ENCODE measurements at places on chromosomes 6 and 20.
A peak's percentile ranks its signal among the peaks of the same experiment; 100 is the strongest.

GRCh38 chr6:42781546-42781795 is 381 bp upstream of the BICRAL start:
- no peak for DNase-seq

DNA sequence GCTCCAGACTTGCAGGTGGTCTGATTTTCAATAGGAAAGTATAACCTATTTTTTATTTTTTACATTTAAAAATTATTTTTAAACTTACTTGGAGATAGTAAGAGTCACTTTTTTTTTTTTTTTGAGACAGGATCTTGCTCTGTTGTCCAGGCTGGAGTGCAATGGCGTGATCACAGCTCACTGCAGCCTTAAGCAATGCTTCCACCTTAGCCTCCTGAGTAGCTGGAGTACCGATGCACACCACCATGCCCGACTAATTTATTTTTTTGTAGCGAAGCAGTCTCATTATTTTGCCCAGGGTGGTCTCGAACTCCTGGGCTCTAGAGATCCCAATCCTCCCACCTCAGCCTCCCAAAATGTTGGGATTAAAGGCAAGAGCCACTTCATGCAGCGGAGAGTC is 84.8 kb upstream of the RALY start:
- no peak for DNase-seq

DNA sequence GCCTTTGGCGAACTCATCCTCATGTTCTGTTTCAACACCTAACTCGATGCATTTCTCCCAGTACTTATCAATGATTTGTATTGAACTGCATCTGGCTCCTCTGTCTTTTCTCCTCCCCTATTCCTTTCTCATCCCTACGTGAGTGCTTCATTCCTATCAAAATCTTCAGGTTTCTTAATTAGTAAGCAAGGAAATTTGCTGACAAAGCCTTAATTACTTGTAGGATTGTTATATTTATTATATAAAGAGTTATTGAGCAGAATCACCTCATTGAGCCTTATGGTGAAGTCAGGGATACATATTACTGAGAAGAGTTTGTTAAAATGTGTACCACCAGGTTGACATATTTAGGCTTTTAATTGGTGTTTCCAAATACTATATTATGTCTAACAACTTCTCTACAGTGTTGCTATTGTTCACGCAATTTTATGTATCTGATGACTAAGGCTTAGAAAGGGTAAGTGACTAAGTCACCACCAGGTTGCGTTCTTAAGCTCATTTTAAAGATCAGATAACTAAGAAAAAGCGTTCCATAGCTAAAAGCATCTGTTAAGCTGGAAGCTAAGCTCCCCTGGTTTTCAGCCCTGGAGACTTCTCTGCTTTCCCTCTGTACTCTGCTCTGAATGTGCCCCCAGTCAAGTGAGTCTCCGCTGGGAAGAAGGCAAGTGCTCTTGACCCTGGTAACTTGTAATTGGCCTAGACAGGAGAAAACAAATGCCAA is 18.9 kb downstream of the SCGN start:
- no peak for DNase-seq

GRCh38 chr6:71011871-71012371 is 55.1 kb upstream of the B3GAT2 start:
- DNase-seq = no peak

DNA sequence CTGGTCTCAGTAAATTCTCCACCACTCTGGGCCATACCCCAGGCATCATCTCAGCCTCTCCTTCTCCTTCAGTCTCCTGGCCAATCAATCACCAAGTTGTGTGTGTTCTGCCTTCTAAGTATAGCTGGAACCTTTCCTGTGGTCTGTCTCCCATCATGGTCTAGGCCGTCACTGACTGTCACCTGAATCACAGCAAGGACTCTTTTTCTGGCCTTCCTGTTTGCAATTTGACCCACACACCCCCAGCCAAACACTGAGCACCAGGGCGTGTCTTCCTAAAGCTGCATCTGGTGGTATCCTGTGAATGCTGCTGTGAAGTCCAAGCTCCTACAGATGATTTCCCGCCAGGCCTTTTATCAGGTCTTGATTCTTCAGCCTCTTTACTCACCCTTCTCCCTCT is 52.6 kb upstream of the PRELID3B start:
- DNase-seq = no peak

DNA sequence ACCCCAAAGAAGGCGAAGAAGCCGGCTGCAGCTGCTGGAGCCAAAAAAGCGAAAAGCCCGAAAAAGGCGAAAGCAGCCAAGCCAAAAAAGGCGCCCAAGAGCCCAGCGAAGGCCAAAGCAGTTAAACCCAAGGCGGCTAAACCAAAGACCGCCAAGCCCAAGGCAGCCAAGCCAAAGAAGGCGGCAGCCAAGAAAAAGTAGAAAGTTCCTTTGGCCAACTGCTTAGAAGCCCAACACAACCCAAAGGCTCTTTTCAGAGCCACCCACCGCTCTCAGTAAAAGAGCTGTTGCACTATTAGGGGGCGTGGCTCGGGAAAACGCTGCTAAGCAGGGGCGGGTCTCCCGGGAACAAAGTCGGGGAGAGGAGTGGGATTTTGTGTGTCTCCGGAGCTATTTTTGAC is 69.6 kb downstream of the HFE start:
- peak; percentile 73 for DNase-seq

DNA sequence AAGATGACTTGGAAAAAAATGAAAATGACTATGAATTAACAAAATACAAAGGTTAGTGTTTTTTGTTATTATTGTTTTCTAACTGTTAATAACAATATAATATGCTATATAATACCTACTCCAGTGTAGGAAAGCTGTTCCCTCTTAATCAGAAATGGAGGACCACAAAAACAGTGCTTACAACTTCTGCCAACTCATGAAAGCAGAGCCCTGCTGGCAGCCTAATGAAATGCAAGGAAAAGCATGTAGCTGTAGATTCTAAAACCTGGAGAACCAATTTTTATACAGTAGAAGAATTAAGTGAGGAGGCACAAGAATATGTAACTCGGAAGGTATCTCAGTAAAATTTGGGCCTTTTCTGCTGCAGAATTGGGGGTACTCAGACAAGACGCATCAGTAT is 29.4 kb downstream of the PHIP start:
- no peak for DNase-seq

- no peak for DNase-seq
Observed at GRCh38 chr6:132481189-132481588, 31.7 kb downstream of the STX7 start.

DNA sequence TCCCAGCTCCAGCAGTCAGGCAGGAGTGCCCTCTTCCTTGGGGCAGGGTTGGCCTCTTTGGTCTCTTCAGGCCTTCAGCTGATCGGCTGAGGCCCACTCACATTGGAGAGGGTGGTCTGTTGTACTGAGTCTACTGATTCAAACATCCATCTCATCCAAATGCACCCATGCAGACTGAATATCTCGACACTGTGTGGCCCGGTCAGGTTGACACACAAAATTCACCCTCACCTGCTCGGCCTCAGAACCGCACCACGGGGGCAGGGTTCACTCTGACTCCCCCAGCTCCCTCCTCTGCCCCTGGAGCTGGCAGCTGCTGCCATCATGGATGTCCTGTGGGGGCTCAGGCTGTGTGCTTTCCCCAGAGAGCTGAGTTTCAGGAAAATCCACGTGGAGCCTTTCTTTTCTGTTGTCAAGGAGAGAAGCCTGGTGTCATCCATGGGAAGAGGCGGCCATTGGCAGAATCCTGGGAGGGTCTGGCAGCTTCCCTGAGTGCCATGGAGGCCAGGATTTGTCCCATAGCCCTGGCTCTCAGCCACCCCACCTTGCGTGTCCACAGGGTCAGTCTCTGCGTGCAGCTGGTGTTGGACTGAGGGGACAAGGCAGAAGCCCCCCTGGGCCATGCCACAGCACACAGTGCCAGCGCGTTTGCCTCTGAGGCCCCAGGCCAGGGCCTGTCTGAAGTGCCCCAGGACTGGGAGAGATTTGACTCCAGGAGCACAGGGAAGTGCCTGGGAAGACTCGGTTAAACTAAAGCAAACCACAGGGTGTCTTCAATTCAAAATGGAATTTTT is 114.1 kb downstream of the ERMARD start:
- no peak for DNase-seq

DNA sequence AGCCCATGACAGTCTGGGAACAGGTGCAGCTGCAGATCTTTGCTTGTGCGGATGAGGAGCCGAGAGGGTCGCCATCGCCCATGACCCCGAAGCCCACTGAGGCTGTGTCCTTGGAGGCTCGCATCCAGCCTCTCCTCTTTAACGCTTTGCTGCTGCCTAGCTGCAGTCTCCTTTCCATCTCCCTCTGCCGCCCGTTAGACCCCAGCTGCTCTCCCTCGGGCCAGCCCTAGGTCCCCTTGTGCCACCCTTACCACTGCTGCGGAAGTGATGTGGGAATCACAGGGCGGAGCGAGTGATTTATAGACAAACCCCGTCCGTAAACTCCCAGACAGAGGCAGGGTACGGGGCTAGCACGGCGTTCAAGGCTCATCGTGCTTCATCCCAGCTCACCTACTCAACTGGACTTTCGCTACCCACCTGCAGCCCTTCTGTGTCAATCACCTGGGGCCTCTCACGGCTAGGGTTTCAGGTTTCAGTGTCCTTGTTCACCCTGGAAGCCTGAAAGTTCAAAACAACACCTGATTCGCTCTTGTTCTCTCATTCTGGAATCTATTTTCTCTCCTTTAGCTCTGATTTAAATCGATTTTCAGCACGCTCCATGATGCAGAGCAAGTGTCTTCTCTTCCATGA is 76.1 kb downstream of the PAX1 start:
- DNase-seq = no peak

DNA sequence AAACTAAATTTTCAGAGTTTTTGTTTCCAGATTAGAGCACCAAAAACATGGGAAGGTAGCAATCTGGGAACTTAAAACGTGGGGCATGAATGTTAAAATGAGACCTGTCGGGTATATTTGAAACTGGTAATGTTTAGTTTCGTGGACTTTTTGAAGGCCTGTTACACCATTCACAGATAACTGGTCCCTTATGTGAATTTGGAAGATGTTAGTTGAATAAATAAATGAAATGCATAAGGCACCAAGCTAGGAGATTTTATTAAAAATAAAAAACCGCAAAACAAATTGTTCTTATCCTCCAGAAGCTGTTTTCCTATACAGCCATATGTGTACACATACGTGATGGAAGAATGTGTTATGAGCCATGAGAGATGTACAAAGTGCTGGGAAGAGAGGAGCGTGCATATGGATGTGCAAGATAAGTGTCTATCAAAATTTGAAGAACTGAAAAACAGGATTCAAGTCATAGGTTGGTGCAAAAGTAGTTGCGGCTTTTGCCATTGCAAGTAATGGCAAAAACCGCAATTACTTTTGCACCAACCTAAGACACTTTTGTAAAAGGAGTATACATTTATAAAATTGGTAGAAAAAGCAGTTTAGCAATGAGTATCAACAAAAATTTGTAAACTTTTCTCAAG is 700 bp upstream of the MCUR1 start:
- no peak for DNase-seq

- DNase-seq = no peak
Observed at GRCh38 chr20:36541768-36542488, 609 bp downstream of the MYL9 start.

- DNase-seq = no peak
Observed at GRCh38 chr6:69135927-69136326, 500.8 kb downstream of the ADGRB3 start.

GRCh38 chr6:16619777-16620176 is 141.5 kb downstream of the ATXN1 start:
- no peak for DNase-seq

DNA sequence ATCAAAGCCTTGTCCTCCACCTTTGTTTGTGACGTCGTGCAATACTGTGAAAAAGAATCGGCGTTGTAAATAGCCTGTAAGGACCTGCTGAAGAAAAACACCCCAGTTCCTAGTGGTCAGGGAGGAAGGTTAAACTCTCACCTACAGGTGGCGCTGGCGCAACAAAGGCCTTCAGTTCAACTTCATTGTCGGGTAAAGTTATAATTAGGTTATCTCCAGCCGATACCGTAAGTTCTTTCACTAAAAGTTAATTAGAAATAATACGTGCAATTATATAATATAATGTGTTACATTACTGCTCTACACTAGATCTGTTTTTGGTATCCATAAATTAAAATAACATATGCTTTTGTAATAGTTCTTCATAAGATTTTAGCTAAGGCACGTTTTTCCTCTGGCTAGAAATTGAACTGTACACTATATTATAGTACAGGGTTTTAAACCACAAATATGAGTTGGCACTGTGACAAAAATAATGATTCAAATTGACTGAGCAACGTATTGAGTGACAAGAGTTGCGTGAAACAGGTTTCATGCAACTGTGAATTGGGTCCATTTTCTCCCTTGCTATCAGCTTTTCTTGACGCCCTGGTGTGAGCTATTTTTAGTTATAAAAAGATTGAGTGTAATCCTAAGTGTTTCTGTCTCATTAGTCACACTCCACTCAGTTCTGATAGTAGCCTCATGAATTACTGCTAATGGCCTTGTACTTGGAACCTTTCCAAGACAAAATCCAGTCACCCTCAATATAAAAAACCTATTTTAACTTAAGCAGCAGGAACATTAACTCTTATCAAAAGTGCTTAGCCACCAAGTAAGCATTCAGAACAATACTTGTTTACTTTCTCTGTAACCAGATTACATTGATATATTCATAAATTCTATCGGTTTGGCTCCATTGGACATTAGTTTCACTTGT is 62.3 kb downstream of the KIAA0319 start:
- DNase-seq = peak; percentile 26

DNA sequence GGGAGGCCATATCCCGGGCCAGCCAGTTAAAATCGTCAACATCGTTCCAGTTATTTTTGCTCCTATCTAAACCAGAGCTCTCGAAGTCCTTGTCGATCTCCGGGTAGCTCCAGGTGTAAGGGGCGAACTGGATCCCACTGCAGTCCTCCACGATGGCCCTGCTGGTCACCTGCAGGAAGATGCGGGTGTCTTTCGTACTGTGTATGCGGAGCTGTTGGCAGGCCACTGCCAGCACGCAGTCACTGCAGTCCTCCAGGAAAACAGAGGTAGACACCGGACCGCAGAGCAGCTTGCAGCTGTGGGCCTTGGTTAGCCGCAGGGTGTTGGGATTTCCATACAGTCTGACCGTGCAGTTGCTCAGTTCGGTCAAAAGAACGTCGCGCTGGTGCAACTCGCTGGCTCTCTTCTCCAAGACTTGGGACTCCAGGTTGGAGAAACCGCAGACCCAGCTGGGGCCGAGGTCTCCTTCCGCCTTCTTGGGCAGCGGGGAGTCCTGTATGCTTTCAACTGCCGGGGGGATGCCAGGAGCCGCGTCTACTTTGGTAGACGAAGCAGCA is 742 bp downstream of the TBCC start:
- DNase-seq = peak; percentile 28

Measured in breast epithelium (tissue), 4 donors.